ENCODE measurements at places on chromosomes 2 and 18. TPM values are rescaled to one million over a fixed set of nuclear protein-coding genes. Genes with fewer than 3 reads are reported as not detected.

Gene GKN1
- not detected for total RNA-seq

Gene ERBB4
- total RNA-seq = 22.6 TPM

GRCh38 chr2:239407112-239407511 lies 6.3 kb upstream of the HDAC4 start:
- DNase-seq = peak; percentile 49

DNA sequence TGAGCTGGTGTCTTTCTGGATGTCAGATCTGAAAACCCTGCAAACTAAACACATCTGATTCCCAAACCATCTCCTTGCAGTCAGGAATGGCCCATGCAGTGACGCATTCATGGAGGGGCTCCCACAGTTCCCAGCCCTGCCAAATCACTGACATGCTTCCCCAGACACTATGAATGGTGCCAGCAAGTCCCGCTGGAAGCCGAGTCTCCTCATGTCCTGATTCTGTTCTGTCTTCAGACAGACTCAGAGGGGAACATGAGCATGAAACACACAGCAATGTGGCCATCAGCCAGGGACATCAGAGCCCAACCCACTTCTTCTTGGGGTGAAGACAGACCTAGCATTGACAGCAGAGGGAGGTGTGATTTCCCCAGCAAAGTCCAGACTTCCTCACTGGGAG lies 83.7 kb downstream of the TTC32 start:
- no peak for DNase-seq

DNA sequence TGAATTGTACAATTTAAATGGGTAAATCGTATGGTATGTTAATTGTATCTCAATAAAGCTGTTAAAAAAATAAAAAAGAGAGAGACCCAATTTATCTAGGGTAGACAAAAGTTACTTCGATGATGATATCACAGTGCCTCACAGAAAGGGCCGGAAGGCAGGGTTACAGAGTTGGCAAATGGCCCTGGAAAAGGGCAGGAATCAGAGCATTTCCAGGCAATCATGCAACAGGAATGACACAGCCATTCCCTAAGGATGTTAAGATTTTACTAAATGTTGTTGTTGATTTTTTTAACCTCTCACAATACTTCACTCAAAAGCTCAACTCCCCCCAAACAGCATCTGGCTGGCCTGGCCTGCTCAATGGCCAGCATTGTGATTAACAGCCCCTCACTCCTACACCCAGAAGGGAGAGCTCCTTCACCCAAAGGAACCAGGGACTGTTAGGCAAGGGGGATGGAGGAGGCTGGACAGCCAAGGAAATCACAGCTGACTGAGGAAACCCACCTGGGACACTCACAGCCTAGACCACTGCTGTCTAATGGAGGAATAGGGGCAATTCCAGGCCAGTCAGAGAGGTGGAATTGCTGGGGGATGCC lies 7.7 kb upstream of the SP100 start:
- no peak for DNase-seq

DNA sequence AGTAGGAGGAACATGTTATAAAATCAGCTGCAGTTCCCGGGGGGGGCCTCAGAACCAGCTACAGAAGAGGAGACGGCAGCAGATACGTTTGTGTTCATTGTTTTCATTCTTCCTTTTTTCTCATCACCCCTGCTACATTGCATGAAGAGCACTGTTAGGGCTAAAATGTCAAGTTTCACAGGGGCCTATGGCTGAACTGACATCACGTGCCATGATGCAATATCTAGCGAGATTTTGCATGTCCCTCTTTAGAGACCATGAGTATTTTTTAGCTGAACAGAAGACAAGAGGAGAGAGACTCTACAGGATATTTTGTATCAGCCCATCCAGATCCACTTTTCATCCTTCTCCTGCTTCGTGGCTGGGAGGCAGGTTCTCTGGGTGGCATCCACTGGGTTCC lies 97.6 kb downstream of the MRPS9 start:
- DNase-seq = no peak

DNA sequence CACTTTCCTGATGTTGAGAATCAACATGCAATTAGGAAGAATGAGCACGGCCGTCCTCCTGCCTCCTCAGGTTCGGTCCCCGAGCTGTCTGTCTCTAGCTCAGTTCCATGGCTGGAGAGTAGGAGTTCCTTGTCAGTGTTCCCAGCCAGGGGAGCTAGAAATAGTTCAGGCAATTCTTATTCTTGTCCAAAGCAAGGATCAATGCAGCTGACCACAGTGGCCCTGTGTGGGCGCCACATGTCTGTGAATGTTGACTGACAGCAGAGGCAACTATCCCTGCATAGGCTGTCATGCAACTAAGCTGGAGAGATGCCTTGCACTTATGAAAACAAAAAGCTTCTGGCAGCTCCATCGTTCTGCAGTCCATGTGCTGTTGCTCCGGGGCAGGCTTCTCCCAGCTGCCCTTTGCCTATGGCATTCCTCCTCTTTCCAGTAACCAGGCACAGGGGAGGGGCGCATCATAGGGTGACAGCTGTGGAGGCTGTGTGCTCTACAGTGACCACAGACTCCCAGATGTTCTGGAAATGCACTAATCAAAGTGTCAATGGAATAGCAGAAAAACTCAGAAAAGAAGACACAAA lies 58.7 kb downstream of the PDCL3 start:
- DNase-seq = no peak

DNA sequence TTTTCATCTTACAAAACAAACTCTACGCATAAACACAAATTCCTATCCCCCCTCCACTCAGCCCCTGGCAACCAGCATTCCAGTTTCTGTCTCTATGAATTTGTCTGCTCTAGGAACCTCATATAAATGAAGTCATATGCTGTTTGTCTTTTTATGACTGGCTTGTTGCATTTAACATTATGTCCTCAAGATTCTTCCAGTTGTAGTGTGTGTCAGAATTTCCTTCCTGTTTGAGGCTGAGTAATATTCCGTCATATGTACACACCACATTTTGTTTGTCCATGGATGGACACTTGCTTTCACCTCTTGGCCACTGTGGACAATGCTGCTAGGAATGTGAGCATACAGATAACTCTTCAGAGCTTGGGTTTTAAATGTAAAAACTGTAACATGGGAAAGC lies 272.1 kb downstream of the GBX2 start:
- no peak for DNase-seq
